Stimulated activated CD4-positive, alpha-beta T cell treated with anti-CD3 and anti-CD28 coated beads, Interleukin-15, amount 100 ng/mL, for 48 hours (primary cell): ENCODE measurements at places on chromosomes 16 and 17.

- DNase-seq: no peak
Observed at GRCh38 chr17:40219594-40220338, 662 bp downstream of the WIPF2 start.

GRCh38 chr17:72788950-72789585, 303.4 kb downstream of the SLC39A11 start:
- DNase-seq: no peak

DNA sequence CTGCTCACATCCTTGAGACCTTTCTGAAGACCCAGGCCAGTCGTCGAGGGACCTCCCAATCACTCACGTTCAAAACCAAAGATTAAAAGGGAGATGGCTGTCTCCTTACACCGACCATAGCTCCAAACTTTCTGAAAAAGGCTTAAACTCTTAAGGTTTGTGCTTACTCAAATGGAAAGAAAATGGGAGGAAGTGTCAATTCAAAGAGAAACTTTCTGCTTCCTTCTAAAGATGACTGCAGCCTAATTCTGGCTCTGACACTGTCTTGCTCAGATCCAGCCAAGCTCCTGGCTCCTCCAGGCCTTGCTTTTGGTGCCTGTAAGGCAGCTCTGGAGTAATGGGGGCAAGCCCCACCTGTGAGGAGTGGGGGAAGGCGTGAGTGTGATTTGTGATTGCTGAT, 54.9 kb upstream of the WSB1 start:
- DNase-seq: no peak

DNA sequence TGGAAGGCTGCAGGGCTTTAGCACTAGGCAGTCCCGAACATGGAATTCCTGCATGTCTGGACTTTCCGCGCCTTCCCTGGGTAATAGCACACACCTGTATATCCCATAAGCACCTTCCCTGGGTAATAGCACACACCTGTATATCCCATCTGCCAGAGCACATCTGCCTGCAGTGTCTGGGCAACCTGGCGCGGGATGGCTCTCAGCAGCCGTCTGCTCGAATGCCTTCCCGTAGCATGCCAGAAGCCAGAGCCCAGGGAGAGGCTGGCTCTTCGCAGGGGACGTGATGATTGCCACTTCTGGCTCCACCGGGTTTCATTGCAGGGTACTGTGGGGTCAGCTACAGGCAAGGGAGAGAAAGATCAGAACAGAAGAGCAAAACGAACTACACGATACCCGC, 21.3 kb downstream of the MBTPS1 start:
- no peak for DNase-seq

GRCh38 chr17:39236981-39237441, 11.3 kb upstream of the STAC2 start:
- DNase-seq: no peak

GRCh38 chr16:29811170-29811895, 660 bp upstream of the PRRT2 start:
- DNase-seq: no peak

GRCh38 chr16:10752843-10753523, 9.3 kb downstream of the NUBP1 start:
- DNase-seq: no peak

- no peak for DNase-seq
Observed at GRCh38 chr16:69482410-69482991, 58.1 kb downstream of the CYB5B start.
